ENCODE measurements at places on chromosomes 5 and 9. TPM values are rescaled to one million over a fixed set of nuclear protein-coding genes. Genes with fewer than 3 reads are reported as not detected.

The FAM174A gene
- 2.7 TPM for total RNA-seq

The GABRA1 gene
- not detected for total RNA-seq

The TNFSF15 gene
- total RNA-seq: under 0.01 TPM

The KLHL3 gene
- total RNA-seq: 4.1 TPM

The RNF44 gene
- 0.83 TPM for total RNA-seq
